Cerebellum (tissue), 4 donors: ENCODE measurements at places on chromosomes 6 and 20. TPM values are rescaled to one million over a fixed set of nuclear protein-coding genes. Genes with fewer than 3 reads are reported as not detected.
A peak's percentile ranks its signal among the peaks of the same experiment; 100 is the strongest.

The SLA2 gene
- total RNA-seq = 0.09 TPM

The SMLR1 gene
- not detected for total RNA-seq

The TRIM38 gene
- total RNA-seq = 0.73 TPM

The PRR18 gene
- 0.54 TPM for total RNA-seq

The THBD gene
- 2.7 TPM for total RNA-seq

The NKX2-2 gene
- total RNA-seq = 2.4 TPM

The SLC22A7 gene
- 0.36 TPM for total RNA-seq

GRCh38 chr6:108337721-108338120 is 42.9 kb downstream of the AFG1L start:
- no peak for DNase-seq

- DNase-seq = no peak
These were observed 277.1 kb upstream of the EYS start for GRCh38 chr6:65984089-65984488.

GRCh38 chr6:167995731-167996151 is 1.7 kb upstream of the KIF25 start:
- DNase-seq = no peak

DNA sequence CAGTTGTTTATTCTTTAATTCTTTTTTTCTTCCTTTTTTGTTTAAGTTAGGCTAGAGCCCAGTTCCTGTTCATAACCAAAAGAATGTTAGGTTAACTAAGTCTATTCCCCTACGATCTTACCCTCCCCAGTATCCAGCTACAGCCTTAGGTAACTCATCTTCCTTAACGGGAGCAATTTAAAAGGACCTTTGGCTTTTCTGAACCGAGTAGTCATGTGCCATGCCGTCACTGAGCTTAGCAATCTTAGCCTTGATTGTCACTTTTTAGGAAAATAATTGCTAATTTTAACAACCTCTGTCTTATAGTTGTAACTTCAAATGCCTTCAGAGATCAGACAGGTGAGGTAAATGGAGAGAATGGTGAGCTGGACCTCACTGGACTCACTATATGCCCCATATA is 6.2 kb downstream of the METTL24 start:
- no peak for DNase-seq

DNA sequence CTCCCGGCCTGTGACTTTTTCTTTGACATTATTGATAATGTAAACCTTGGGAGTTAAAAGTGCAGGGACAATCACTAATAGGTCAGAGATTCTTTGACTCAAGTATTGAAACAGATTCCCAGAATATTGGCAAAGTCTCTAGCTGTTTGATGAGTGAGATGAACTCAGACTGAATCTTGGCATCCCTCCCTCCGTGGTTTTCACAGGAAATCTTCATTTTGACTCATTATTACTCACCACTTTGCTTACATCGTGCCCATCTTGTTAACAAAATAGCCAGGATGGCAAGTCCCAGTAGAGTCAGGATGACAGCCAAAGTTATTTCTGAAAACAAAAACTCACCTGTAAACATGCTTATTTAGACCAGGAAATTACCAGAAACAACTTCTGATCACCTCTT is 2.0 kb downstream of the TSBP1 start:
- no peak for DNase-seq

DNA sequence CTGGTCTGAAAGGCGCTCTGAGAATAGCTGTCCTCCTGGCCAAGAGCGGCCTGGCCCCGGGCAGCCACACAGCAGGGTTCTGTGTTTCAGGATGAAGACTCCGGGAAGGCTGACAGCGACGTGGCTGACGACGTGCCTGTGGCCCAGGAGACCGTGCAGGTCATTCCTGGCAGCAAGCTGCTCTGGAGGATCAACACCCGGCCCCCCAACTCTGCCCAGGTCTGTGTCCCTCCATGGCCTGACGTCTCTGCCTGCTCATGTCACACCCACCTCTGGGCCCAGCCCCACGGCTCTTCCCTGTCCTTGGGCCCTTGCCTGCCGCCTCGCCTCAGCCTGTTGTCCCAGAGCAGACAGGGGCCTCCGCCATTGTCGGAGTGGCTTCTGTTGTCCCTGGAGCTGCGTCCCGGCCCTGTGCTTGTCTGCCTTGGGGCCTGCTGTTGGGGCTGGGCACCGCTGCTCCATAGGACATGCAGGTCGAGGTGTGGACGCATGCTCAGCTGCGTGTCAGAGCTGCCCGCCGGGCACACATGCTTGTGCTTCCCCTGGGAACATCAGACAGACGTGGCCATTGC is 16.2 kb upstream of the ADRM1 start:
- DNase-seq = peak; percentile 57

- no peak for DNase-seq
These were observed 28.6 kb downstream of the SLC23A2 start for GRCh38 chr20:4972506-4973251.

- no peak for DNase-seq
These were observed 46.8 kb downstream of the PYGB start for GRCh38 chr20:25294459-25295385.

DNA sequence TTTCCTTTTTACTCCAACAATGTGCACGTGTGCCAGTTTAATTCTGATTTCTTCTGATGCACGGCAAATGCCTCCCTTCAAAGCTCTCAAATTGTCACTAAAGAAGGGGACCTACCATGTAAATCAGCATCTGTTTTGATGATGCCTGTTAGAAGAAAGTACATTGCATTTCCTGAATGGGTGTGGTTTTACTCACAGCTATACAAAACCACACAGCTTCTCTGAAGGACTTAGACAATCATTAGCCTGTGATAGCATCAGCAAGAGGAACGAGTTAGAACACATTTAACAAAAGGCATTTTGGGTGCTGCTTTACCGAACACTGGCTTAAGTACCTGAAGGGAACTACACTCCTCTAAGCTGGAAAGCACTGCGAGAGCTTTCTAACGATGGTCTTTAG is 109.4 kb downstream of the ATXN1 start:
- no peak for DNase-seq

DNA sequence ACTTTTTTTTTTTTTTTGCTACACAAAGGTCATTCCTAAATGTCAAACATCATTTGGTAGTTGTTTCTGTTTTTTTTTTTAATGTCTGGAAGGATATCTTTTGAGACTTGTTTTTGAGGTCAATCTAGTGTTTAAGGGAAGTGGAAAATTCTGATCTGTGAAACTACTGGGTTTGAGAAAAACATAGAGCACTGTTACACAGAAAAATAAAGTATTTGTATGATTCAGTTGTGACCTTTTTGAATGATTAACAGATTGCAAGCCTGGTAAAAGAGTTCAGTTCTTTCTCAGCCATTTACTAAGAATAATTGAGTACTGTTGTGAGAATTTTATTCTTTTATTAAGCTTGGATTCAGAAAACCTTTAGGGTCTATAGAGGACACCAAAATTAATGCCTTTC is 276.7 kb downstream of the ADGRB3 start:
- no peak for DNase-seq

DNA sequence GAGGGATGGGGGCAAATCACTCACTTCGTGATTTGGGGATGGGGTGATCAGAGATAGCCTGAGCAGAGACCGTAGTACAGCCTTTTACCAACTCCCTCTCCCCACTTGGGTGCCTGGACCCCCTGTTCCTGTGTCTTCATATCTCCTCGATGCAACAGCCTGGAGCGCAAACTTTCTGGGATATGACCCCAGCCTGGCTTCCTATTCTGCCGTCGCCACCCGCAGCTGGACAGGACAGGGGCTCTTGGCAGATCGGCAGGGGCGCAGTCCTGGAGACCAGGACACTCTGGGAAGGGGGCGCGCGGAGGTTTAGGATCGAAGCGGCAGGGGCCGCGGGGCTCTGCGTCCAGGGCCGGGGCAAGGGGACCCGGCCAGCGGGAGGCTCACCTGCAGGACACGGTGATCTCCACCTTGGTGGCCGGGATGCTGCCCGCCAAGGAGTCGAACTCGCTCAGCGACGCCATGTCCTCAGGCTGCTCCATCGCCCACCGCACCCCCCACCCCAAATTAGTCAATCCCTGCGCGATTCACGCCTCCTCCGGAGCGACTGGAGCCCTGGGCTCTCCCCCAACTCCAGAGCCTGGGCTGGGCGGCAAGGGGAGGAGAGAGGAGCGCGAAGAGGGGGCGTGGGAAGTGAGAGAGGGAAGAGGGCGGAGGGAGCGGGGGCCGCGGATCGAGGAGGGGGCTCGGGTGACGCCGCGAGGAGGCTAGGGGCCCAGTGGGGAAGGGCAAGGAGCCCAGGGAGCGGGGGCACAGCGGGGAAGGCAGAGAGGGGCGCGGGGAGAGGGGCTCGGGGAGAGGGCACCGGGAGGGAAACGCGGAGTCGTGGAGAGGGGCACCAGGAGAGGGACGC is at the start of gene CPNE5:
Gene CPNE5 (minus strand): TSS at position 549 of the 853 bp plus-strand sequence. CDS start 67 bp downstream, at position 482.
- peak; percentile 13 for DNase-seq

DNA sequence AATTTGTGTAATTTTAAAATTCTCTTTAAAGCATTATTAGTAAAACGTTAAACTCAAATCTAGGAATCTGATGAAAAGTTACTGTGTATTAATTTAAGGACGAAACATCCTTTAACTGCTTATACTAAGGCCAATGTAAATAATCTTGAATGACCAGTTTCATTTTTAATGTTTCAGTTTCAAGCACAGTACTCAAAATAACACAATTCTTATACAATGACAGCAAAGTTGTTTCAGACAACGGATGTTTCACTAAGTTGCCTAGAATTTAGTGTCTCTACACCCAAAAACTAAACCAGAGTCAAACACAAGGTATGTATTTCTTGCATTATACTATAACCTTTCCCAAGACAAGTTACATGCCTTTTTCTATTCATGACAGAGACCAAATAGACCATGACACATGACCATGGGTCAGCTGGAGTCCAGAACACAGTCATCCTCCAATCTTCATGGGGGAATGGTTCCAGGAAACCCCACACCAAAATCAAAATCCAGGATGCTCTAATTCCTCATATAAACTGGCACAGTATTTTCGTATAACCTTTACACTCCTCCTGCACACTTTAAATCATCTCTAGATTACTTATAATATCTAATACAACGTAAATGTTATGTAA is 7.7 kb downstream of the PHIP start:
- DNase-seq = no peak

DNA sequence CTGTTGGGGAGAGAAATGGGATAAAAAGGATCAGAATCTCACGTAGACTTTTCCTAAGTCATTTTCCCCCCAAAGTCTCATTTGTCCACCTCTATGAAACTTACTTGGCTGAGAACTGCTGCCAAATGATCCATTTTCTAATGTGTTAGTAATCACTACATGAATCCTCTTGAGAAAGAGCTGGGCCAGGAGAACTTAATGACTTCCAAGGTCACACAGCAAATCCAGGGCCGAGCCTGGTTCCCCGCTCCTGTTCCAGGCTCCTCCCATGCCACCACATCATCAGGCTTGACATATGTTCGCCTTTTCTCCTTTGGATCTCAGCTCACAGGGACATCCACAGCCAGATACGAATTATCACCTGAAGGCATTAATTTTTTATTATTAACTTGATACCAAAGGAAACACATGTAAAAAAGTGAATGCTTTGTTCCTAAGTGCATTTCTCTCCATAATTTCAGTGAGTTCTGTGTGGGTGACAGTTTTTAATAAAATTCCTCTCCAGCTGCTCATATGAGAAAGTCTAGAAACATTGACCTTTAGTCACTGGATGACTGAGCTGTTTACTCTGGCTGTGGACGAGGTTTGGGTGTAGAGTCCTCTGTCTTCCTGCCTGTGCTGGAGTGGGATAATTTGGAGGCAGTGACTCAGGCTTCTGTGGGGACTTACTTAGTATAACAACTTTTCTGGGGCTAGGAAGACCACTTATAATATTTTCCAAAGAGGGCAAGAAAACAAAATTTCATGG is 276.3 kb downstream of the PAX1 start:
- DNase-seq = no peak

DNA sequence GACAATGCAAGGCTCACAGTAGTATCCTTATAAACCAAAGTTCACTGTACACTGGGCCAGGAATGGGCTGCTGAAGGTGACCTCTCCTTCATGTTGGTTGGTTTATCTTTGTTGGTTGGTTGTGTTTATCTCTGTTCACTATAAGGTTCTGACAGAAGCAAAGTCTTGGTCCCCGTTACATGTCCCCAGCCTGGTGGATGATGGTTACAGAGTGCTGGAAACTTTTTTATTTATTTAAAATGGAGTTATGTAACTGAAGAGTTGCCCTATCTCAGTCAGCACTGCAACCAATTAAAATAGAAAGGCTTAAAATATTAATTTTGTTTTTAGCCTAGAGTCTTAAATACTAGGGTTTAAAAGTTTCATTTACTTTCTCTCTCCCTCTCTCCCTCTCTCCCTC is 100.6 kb downstream of the SLC16A10 start:
- DNase-seq = no peak

DNA sequence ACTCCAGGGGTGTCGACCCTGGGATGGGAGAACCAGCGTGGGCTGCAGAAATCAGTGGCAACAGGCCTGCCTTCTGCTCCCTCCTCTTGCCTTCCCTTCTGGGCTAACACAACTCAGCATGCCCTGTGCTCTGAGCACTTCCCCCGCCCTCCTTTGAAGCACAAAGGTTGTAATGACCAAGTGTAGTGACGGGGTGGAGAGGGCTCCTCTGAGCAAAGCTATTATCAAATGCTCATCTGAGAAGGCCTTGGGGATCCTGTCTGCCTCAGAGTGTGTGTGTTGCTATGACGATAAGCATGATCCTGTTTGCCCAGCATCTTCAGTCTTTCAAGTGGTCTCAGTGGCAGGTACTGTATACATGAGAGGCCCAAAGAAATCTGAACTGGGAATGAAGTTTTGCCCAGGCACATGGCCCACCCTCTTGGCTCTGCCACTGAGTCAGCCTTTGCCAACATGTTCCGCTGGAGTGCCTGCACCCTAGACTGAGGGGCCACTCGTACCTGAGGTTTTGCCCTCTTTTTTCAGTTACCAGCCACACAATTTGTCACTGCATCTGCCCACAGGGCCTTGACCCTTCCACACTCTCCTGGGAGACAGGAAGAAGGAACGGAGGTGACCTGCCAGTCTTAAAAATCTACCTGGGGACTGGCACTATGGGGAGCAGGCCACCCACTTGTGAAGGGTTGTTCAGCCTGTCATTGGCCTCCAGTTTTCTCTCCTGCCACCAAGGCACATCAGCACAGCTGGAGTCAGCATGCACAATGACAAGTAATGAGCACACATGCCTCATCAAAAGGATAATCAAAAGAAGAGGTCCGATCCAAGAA is 74.5 kb downstream of the GFOD1 start:
- DNase-seq = no peak

GRCh38 chr20:1435337-1435699 is 31.3 kb downstream of the NSFL1C start:
- DNase-seq = no peak

- DNase-seq = peak; percentile 71
These were observed 354.2 kb downstream of the GRIK2 start for GRCh38 chr6:101747716-101748115.

DNA sequence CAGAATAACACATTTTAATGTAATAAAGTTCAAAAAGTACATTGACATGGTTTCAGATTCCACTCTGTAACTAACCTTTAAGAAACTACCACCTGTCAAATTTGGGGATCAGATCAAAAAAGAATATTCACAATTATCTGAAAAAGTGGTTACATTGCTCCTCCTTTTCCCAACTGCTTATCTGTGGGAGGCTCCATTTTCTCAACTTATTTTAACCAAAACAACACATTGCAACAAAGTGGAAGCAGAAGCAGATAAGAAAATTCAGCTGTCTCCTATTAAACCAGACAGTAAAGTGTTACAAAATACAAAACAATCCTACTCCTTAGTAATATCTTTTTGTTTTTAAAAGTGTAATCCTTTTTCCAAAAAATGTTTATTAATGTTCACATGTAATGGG is 61.4 kb downstream of the PDSS2 start:
- no peak for DNase-seq
